Nucleus accumbens (tissue), 56 donors: ENCODE measurements at places on chromosomes 3 and 15.

- no peak for DNase-seq
Observed at GRCh38 chr15:83105440-83105839, 2.0 kb upstream of the TM6SF1 start.

DNA sequence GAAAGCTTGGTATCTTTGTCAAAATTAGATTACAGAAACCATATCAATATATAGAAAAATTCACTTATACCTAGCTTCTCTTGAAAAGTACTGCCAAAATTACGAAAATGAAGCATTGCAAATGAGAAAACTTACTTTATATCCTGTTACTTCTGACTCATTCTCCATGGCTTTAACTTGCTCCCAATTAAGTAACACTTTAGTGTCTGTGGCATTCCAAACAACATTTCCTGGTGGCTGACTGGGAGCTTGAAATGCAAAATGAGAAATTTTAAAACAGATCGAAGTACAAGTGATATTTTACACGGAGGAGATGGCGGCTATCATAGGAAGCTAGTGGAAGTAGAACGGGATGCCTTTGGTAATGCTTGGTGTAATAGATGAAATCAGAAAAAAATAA, 347.3 kb downstream of the CNTN3 start:
- no peak for DNase-seq

DNA sequence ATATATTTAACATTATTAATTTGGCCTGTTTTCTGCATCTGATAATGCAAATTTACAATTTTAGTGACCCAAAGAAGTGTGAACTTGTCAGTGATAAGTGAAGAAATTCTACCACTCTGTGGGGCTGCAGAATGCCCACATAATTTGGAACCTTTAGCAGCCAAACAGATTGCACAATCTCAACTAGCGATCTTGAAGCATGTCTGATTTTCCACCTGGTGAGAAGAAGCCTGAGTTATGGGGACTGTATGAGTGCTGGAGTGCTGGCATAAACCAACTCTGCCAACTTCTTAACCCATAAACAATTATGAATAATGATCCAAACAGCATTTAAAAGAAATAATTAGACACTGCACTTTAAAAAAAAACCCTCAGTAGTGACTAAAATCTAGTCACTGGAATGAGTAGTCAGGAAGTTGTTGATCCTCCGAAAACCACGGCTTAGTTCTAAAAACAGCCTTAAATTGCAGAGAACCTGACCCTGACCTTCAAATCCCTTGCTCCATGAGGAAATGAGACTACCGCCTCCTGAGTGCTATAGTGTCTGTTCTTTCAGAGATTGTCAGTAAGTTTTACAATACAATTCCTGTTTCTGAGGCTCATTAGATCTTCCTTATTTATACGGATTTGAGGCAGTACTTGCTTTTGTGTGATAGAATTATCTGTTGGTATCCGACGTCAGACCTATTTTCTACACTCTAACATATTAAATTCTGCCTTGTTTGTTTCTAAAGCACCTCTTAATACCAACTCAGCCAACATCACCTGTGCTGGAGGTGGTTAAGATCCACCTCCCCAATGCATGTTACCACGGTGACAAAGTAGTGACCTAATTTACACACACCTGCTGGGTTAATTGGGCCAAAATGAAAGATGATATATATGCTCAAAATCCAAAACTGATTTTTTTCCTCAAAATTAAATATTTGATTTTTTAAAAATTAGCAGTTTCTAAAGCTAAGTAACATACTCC, 267.7 kb downstream of the ZBTB20 start:
- no peak for DNase-seq

DNA sequence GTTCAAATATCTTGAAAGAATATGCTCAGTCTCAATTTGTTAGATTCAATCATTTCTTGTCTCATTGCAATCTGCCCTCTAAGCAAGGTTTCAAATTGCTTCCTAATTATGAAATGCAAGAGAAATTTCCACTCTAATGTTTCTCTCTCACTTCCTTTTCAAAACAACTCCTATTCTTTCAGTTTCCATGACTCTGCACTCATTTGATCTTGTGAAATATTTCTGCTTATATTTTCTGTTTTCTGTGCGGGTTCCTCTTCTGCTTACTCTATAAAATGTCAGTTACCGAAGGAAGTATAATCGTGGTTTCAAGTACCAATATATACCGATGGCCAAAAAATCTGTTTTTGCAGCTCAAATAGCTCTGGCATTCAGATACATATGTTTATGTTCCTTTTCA, 521.9 kb upstream of the NAALADL2 start:
- no peak for DNase-seq

DNA sequence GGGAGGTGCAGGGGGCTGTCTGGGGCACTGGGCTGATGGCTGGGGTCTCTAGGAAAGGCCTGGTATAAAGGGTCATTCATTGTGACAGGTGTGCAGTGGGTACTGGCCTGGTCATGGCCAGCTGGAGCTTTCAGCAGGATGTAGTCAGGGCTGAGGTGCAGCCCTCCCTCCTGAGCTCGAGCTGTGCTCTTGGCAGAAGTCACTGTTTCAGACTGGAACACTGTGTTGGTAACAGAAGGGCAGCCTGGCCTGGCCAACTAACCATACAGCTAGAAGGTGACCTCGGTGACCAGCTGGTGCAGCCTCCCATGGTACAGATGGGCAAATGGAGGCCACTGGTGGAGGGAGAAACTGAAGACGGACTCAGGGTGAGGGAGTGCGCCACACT, 34.4 kb upstream of the LCTL start:
- no peak for DNase-seq

GRCh38 chr3:113758389-113759024, 11.7 kb downstream of the ATP6V1A start:
- DNase-seq = no peak

DNA sequence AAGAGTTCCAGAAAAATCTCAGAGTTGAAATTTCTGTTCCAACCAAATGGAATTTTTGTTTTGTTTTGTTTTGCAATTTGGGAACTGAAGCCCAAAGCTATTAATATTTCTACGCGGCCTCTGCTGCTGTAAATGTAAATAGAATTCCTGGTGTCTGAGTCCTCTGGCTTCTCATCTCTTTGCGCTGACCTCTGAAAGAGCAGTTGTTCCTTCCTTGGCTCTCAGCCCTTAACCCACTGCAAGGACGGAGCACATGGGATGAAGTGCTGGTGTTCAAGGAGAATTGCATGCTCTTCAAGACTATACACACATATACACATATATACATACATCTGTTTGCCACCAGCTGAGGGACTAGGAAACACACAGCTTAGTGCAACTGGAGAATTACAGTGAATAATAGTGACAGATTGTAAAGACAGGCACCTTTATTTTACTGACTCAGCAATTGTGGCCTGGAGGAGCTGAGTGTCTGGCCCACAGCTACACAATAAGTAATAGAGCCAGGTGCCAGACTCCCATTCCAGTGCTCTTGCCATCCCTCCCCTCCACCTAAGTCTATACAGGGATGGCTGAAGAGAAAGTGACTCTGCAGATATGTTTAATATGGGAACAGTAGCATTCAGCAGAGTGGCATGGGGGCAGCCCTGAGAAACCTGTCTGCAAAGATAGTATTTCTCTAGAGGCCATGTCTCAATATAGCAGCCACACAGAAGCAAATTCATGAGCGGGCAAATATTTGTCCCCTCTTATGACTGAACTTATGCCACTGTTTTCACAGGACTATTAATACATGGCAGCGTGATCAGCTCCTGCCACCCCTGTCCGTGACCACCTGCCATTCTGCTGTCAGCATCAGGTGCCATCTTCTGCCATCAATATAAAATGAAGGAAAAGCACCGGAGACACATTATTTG, 42.3 kb downstream of the NEK10 start:
- no peak for DNase-seq

GRCh38 chr15:52252781-52253180, 42.8 kb downstream of the MYO5C start:
- no peak for DNase-seq

GRCh38 chr3:52394751-52395502, 50.0 kb downstream of the SEMA3G start:
- no peak for DNase-seq

- no peak for DNase-seq
Observed at GRCh38 chr3:2211568-2211967, 112.9 kb downstream of the CNTN4 start.

GRCh38 chr15:68770216-68770615, 50.5 kb downstream of the ANP32A start:
- DNase-seq = no peak

GRCh38 chr3:111976254-111976653, 2.6 kb upstream of the ABHD10 start:
- DNase-seq = no peak

DNA sequence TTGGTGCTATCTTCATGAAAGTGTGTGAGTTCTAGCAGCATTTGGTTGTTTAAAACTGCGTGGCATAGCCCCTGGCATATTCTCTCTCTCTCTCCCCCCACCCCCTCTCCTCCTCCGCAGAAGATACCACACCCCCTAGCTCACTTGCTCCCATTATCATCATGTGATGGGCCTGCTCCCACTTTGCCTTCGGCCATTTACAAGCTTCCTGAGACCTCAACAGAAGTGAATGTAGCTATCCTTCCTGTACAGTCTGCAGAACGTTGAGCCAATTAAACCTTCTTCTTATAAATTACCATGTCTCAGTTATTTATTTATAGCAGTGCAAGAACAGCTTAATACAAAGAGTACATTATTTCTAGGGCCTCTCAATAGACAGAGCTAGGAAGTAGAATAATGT, 1032.5 kb upstream of the CADM2 start:
- DNase-seq = no peak

DNA sequence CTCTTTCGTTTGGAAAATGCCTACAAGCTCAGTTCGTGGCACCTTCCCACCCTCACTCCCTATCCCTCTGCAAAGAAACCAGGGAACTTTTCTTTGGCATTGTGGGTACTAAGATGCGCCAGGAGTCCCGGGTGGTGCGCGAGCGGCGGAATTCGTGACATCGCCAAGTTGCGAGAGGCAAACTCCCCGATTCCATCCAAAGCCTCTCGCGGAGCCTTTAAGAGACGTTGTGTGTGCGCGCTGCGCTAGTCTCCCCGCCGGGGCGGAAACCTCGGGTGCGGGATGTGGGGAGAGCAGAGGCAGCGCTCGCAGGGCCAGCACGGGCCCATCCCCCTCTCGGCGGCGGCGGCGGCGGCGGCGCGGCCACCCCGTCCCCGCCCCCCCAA, 443 bp upstream of the NR2F2 start:
- DNase-seq = no peak

DNA sequence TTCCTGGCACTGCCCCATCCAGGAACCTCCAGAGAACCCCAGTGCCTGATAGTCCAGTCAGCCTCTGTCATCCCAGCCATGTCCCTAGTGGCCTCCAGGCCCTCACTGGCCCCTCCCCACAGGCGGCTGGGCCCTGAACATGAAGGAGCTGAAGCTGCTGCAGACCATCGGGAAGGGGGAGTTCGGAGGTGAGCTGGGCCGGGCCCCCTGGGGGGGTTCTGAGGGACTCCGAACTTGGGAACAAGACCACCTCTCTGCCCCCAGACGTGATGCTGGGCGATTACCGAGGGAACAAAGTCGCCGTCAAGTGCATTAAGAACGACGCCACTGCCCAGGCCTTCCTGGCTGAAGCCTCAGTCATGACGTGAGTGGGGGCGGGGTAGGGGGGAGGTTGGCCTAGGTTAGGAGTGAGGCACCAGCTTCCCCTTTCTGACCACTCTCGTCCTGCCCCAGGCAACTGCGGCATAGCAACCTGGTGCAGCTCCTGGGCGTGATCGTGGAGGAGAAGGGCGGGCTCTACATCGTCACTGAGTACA, 12.0 kb upstream of the LMAN1L start:
- no peak for DNase-seq
